ENCODE measurements at places on chromosomes 16 and 17.

GRCh38 chr17:50527949-50528474, 4.5 kb upstream of the EPN3 start:
- H3K27me3 ChIP-seq, result peaks cover 19% of the 10 kb centered on the region
- no peak overlapping the region for H3K4me3 ChIP-seq
- no peak overlapping the region for H3K27ac ChIP-seq
- DNase-seq, result no peak
- H3K36me3 ChIP-seq, result no peaks in the 10 kb centered on the region

- H3K36me3 ChIP-seq, result peaks cover 2% of the 10 kb centered on the region
- no peaks in the 10 kb centered on the region for H3K27me3 ChIP-seq
- peaks cover 26% of the 10 kb centered on the region for H3K4me1 ChIP-seq
- H3K27ac ChIP-seq, result no peak overlapping the region
- DNase-seq, result no peak
Measured at GRCh38 chr16:70563636-70564035, 40.0 kb downstream of the SF3B3 start.

GRCh38 chr17:67124450-67125148, 80.2 kb downstream of the CACNG1 start:
- H3K27me3 ChIP-seq, result no peaks in the 10 kb centered on the region
- DNase-seq, result no peak
- H3K27ac ChIP-seq, result no peak overlapping the region
- no peak overlapping the region for H3K4me3 ChIP-seq

DNA sequence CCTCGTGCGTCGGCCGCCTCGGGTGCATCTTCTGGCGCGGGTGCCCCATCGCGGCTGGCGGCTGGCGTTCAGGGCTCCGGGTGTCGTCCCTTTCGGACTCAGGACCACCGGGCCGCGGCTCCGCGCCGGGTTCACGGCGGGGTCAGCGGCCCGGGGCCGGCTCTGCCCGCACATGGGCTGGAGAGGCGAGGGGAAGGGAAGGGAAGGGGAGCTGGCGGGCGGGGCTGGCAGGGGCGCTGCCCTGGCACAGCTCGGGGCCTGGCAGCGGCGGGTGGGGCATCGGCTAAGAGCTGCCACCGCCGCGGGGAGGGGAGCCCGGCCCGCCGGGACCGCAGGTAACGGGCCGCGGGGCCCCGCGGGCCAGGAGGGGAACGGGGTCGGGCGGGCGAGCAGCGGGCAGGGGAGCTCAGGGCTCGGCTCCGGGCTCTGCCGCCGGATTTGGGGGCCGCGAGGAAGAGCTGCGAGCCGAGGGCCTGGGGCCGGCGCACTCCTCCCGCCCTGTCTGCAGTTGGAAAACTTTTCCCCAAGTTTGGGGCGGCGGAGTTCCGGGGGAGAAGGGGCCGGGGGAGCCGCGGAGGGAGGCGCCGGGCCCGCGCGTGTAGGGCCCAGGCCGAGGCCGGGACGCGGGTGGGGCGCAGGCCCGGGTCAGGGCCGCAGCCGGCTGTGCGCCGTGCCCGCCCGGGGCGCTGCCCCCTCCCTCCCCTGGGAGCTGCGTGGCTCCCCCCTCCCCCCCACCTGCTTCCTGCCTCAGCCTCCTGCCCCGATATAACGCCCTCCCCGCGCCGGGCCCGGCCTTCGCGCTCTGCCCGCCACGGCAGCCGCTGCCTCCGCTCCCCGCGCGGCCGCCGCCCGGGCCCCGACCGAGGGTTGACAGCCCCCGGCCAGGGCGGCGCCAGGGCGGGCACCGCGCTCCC, 646 bp downstream of the HIC1 start:
- peaks cover 27% of the 10 kb centered on the region for H3K4me1 ChIP-seq
- H3K27ac ChIP-seq, result peak overlapping the region; percentile 82
- no peak for DNase-seq
- peak overlapping the region; percentile 62 for H3K4me3 ChIP-seq
- no peaks in the 10 kb centered on the region for H3K27me3 ChIP-seq
- no peaks in the 10 kb centered on the region for H3K36me3 ChIP-seq

GRCh38 chr17:43673516-43674323, 12.0 kb upstream of the MEOX1 start:
- no peaks in the 10 kb centered on the region for H3K27me3 ChIP-seq
- no peak overlapping the region for H3K27ac ChIP-seq
- H3K36me3 ChIP-seq, result no peaks in the 10 kb centered on the region
- H3K4me1 ChIP-seq, result peaks cover 15% of the 10 kb centered on the region
- no peak overlapping the region for H3K4me3 ChIP-seq
